ENCODE measurements at places on chromosomes 4 and X.

GRCh38 chr4:184672741-184673140 lies 23.2 kb downstream of the PRIMPOL start:
- DNase-seq: no peak

DNA sequence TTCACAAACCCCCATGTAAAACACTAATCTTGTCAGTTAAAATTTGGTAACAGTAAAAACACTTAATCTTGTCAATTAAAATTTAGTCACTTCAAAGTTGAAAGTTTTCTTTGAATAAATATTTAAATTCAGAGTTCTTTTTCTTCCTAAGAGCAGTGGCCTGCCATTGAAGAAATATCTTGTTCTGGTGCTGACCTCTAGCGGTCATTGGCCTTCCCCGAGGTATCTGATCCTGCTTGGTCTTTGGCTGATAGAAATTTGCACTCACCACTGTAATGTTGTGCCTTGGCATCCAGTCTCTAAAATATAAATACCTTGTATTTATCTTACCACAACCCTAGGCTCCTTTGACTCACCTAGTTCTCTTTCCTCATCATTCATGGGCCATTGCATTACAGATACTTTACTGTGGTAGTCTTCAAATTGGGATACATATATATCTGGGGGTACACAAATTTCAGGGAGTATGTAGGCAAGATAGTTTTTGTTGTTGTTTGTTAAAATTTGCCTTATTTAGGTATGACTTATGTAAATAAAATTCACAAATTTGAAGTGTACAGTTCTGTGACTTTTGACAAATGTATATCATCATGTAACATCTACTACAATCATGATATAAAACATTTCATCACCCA lies 6.7 kb upstream of the ART3 start:
- DNase-seq: peak; percentile 23

- no peak for DNase-seq
These were observed 191.1 kb downstream of the RAPGEF2 start for GRCh38 chr4:159293811-159294515.

- DNase-seq: no peak
These were observed 43.6 kb upstream of the SPRY1 start for GRCh38 chr4:123352966-123353365.

GRCh38 chrX:38006291-38006690 lies at the start of gene SYTL5:
Gene SYTL5 (plus strand): TSS chrX:38006553. CDS start chrX:38033890, 27,337 bp downstream.
- DNase-seq: no peak

- no peak for DNase-seq
These were observed 317 bp downstream of the CMC4 start for GRCh38 chrX:155070663-155070974.

DNA sequence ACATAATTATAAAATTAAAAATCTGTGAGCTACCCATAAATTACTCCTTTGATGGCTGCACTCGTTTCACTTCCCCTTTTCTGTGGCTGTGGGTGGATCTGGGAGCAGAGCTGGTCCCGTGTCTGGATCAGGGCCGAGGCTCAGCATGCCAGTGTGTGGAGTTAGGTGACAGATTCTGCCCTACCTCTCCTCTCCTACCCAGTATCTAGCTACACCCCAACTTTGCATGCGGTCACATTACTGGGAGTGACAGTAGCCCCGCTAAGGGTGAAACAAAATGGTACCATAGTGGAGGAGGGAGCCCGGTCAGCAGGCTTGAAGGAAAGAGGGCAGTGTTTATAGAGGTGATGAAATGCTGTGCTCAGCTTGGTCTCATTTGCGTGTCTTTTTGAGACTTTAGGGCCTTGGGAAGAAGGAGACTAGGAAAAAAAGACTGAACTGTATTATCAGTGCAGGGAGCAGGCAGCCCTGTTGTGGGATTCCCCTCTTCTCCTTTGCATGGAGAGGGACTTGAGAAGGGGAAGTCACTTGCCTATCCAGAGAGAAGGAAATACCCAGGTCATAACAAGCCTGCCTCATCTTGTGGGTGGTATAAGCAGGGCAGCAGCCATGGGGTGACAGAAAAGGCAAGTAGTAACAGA lies 48.4 kb downstream of the ARHGAP10 start:
- no peak for DNase-seq

- DNase-seq: no peak
These were observed 36.4 kb downstream of the PCDH7 start for GRCh38 chr4:30756553-30756952.

- DNase-seq: no peak
These were observed 41.7 kb downstream of the LIN54 start for GRCh38 chr4:82968972-82969371.

DNA sequence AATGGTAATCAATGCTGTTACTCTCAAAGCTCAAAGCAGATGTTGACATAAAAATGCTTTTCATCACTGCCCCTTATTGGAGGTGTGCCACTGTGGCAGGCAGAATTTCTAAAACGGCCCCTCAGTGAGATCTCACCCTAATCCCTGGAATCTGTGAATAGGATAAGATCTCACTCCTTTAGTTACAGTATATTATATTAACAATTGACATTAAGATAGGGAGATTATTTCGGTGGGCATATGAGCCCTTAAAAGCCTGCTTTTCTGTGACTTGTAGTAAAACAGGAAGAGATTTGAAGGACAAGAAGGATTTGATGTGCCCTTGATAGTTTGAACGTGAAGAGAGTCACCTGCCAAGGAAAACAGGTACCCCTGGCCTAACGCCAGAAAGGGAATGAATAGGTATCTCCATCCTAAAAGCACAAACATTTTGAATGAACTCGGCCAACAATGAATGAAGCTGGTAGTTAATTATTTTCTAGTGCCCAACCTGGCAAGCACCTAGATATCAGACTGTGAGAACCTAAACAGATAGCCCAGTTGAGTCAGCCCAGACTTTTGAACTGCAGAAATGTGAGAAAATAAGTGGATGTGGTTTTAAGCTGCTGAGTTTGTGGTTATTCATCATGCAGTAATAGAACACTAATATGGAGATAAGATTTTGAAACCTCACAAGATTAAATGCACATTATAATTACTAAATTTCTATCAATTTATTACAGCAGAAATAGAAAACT lies 881.6 kb downstream of the PCDH18 start:
- DNase-seq: no peak

GRCh38 chrX:150936556-150936955 lies 38.1 kb upstream of the CD99L2 start:
- no peak for DNase-seq

DNA sequence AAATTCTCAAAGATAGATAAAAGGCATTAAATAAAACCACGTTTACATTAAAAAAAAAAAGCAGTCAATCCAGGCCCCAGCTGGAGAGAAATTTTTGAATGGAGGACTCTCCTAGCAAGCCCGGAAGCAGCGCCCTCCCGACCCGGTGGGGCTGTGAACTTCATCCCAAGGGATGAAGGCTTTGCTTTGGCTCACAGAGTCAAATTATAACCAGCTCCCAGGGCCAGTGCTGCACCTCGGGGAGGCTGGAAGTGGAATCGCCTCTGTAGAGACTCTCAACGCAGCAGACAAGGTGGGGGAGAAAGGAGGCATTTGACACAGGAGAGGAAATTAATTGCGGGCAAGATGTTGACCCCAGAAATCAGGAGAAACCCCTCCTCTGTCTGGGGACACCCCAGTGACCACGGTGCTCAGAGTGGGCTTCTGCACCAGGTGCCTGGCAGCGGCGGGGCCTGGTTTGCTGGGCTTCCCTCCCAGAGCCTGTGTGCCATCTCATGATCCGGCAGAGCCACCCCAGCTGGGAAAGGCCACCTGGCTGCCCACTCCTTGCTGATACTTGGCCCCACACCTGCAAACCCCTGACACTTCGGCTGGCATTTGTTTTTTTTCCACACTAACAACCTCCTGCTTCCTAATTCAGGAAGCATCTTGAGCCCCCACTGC lies 71.7 kb downstream of the ABLIM2 start:
- DNase-seq: no peak

GRCh38 chr4:65917486-65917885 lies 247.2 kb upstream of the EPHA5 start:
- no peak for DNase-seq

GRCh38 chrX:150849996-150850720 lies 48.3 kb downstream of the CD99L2 start:
- no peak for DNase-seq

DNA sequence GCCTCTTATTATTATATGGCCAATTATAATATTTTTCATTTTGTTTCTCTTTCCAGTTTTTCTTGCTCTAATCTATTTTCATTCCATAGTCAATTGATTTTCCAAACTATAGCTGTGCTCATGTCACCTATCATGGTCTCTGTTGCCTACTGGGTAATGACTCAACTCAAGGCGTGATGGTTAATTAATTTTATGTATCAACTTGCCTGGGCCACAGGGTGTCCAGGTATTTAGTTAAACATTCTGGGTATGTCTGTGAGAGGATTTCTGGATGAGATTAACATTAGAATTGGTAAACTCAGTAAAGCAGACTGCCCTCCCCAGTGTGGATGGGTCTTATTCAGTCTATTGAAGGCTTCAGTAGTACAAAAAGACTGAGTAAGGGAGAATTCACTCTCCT lies 9.9 kb downstream of the FHIP1A start:
- no peak for DNase-seq

DNA sequence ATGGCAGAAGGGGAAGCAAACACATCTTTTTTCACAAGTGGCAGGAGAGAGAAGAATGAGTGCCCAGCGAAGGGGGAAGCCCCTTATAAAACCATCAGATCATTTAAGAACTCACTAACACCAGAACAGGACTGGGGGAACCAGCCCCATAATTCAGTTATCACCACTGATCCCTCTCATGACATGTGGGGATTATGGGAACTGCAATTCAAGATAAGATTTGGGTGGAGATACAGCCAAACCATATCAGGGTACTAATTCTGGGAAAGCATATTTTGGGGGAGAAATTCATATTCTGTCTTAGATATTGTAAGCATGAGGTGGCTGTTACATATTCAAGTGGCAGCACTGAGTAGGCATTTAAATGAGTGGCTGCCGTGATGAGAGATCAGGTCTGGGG lies 87.8 kb downstream of the RAPGEF2 start:
- DNase-seq: no peak

- DNase-seq: no peak
These were observed 5.5 kb downstream of the GSTCD start for GRCh38 chr4:105714071-105714521.

- DNase-seq: no peak
These were observed 413.5 kb upstream of the INTU start for GRCh38 chr4:127219232-127219631.

GRCh38 chrX:118502161-118502789 lies 6.7 kb downstream of the DOCK11 start:
- DNase-seq: no peak

DNA sequence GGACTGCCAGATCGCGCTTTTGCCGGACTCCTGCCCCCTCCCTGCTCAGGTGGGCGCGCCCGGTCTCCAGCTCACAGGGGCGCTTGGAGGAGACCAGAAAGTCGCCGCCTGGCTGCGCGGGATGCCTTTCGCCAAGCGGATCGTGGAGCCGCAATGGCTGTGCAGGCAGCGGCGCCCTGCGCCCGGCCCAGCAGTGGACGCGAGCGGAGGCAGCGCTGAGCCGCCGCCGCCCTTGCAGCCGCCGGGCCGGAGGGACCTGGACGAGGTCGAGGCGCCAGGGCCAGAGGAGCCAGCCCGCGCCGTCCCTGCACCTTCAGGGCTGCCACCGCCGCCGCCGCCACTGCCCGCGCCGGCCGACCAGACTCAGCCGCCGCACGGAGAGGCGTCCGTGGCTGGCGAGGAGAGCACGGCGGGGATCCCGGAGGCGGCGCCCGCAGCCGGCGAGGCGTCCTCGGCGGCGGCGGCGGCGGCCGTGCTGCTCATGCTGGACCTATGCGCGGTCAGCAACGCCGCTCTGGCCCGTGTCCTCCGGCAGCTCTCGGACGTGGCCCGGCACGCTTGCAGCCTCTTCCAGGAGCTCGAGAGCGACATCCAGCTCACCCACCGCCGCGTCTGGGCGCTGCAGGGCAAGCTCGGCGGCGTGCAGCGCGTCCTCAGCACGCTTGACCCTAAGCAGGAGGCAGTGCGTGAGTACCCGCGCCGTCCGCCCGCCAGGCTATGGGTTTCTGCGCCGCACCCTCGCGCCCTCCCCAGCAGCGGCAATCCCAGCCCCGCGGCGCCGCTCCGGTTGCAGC lies 834 bp downstream of the NHS start:
- DNase-seq: no peak

DNA sequence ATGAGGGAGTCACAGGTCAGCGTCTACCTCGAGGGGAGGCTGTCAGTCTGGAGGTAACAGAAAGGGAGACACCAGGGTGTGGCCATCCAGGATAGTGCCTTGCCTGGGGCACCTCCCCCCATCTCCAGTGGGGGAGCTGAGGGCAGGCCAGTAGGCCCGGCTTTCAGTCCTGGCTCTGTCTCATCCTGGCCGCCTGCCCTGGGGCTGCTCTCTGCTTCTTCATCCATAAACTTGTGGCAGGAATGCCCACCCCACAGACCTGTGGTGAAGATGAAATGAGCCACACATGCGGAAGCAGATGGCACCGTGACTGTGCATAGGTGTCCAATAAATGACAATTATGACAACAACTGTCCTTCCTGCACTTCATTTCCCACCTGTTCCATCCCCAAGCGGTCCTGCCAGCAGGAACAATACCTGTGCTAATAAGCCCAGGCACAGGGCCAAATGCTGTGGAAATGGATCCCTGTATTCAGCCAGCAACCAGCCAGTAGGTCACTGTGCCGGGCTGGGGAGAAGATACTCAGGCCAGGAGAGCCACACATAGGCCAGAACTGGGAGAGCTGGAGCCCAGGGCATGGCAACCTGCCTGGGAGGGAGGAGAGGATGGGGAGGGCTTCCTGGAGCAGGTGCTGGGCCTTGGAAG lies 30.2 kb downstream of the TRO start:
- no peak for DNase-seq

DNA sequence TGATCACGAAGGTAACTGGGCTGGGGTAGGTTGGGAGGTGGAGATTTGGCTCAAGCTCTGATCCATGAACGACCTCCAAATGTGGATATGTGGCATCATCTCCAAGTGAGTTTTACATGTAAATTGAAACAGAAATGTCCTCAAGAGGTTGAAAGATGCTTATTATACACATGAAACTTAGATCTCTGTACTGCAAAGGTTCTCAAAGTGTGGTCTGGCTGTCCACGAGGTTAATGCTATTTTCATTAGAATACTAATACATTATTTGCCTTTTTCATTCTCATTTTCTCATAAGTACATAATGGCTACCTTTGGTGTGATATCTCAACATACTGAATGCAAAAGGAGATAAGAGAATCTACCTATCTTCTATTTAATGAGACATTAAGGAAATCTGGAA lies 198.2 kb downstream of the RASL11B start:
- no peak for DNase-seq

DNA sequence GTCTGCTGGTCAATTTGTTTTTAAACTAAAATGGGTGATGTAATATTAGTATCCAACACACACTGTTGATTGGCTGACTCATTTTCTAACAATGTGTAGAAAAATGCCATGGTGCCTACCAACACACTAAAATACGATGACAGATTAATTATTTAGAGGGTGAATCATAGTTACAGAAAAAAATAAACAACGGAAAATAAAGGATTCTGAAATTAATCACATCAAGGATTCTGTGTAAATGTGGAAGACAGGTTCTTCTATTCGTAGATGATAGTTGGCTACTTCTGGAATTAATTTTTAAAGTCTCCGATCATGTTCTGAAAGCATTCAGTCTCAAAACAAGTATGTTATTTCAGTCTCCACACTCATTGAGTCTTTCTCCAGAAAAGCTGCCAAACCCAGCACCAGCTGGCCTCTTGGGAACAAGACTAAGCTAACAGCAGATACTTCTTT lies 8.2 kb upstream of the IQCM start:
- peak; percentile 93 for DNase-seq

All from GM04503 (cell line).